ENCODE measurements at places on chromosomes 1 and 21.

GRCh38 chr1:200525090-200525987 is 95.2 kb downstream of the KIF14 start:
- DNase-seq, result no peak

DNA sequence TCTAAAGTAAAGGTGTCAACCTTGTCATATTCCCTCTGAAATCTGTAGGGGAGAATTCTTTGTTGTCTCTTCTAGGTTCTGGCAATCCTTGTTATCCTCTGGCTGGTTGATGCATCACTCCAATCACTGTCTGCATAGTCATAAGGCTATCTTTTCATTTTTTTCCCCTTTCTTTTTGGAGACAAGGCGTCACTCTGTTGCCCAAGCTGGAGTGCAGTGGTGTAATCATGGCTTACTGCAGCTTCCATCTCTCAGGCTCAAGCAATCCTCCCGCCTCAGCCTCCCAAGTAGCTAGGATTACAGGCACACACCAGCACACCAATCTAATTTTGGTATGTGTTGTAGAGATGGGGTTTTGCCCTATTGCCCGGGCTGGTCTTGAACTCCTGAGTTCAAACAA is 12.9 kb downstream of the DPYD start:
- DNase-seq, result no peak

GRCh38 chr21:42061195-42061985 is 9.7 kb upstream of the UMODL1 start:
- DNase-seq, result peak; percentile 11

- DNase-seq, result no peak
Observed at GRCh38 chr1:73722055-73722454, 475.9 kb downstream of the LRRIQ3 start.

DNA sequence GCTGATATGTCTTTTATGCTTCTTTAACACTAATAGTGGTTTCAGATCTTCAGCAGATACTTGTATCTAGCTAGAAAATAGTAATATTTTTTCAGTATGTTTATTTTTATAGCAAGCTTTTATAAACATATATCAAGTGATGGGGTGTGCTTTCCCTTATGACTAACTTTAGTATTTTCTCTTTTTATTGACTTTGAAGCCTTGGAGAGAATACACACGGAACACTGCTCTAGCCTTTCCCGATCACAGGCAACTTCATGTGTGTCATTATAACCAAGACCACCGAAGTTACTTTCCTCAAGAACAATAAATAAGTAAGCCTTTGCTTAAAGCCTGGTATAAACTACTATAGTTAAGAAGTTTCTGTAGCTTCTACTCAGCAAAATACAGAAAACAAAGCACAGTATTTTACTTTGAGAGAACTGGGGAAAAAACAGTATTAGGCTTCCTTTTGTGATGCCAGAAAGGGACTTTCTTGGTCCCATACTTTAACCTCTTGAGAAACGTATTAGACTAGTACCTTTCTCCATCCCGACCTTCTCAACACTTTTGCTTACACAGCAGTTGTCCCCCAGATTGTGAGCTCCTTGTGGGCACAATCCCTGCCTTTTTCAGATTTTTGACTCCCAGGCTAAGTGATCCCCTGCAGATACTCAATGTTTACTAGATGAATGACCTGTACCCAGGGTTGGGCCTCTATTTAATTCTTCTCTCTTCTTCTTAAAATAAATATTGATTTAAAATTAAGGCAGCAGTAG is 3.3 kb downstream of the ADSS2 start:
- DNase-seq, result no peak

- no peak for DNase-seq
Observed at GRCh38 chr21:44024887-44025353, 12.8 kb downstream of the TRAPPC10 start.

- DNase-seq, result no peak
Observed at GRCh38 chr1:214236477-214236876, 44.5 kb upstream of the SMYD2 start.

DNA sequence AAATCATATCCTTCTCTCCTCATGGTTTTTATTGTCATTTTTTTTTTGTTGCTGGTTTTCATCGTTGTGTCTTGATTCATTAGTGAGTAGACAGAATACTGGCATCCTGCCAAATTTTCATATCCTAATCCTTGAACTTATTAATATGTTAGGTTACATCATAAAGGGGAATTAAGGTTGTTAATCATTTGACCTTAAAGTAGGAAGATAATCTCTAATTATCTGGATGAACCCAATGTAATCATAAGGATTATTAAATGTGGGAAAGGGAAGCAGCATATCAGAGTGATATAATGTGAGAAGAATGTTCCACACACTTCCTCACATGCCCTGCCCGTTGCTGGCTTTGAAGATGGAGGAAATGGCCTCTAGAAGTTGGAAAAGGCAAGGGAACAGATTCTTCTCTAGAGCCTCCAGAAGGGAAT is 299.7 kb downstream of the HMCN1 start:
- no peak for DNase-seq

- DNase-seq, result no peak
Observed at GRCh38 chr1:47784497-47784822, 212.7 kb downstream of the TRABD2B start.

DNA sequence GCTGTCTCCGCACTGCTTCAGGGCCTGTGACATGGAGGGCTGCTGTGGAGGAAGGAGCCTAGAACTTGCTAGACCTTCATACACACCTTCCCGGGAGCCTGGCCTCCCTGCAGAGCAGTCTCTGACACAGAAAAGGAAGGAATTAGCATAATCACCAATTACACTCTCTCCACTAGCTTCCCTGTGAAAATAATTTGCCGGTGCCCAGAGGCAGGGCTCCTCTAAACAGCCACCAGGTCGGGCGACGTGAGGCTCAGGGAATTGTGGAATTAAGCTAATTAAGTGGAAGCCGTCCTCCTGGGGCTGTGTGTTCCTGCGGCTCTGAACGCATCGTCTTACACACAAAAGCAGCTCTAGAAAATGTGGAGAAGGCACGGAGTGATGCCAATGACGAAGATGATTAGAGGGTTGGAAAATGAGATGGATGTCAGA is 82.6 kb downstream of the NENF start:
- DNase-seq, result no peak

GRCh38 chr21:43667191-43667904 is 8.0 kb downstream of the RRP1B start:
- no peak for DNase-seq

DNA sequence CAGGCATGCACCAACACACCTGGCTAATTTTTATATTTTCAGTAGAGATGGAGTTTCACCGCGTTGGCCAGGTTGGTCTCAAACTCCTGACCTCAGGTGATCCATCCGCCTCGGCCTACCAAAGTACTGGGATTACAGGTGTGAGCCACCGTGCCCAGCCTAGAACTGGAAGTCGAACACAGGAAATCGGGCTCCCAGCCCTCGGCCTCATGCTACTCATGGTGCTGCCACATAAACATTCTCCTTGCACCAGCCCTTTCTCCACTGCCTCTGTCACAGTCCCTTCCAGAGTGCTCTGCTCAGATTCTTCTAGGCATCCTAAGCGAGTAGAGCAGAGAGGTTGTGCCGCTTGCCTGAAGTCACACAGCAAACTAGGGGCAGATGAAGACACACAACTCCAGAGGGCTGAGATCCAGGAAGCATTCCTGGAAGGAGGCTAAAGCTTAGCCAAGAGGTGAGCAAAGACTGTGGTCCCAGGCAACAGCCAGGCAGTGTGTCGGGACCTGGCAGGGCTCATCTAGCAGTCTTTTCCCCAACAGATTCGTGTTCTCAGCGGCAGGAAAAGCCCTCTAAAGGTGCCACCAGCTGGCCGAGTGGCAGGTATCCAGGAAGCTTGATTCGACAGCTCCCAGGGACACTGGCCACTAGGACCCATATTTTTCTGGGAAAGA is 29.6 kb upstream of the NPPB start:
- DNase-seq, result no peak

DNA sequence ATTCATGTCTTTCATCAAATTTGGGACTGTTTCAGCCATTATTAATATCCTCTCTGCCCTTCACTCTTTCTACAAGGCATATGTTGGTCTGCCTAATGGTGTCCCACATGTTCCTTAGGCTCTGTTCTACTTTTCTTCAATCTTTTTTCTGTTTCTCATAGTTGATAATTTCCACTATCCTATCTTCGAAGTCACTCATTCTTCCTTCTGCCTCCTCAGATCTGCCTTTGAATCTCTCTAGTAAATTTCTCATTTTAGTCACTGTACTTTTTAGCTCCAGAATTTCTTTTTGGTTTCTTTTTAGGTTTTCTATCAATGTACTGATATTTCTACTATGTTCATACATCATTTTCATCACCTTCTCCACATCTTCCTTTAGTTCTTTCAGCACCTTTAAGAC is 20.0 kb upstream of the NIBAN1 start:
- no peak for DNase-seq

DNA sequence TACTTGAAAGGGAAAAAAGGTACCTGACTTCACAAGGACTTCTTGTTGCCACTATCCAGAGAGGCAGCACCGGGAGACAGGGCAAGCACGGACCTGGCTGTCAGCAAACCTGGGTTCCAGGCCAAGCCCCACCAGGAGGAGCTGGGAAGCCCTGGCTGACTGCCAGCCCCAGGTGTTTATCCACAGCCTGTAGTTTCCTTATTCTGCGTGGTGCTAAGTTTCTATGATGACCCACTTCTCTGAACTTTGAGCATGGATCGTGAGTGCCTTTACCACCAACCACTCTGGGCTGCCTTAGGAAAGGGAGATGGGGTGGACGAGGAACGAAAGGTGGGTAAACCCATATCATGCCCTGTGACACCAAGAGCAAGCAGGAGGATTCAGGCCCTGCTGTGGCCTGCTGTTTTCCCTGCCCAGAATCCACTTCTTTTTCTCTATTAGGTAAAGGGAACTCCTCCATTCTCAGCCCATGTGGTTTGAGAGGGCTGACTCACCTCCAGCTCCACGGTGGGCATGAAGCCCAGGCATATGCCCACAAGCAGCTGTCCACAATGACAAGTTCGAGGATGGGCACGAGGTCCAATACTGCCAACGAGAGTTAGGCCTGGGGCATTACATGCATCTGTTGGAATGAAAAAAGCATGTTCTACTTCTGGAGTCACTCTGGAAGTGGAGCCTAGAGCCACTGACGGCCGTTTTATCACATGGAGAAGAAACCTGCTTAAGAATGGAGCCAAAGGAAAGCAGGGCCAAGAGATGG is 20.3 kb downstream of the TSPAN2 start:
- DNase-seq, result no peak

- no peak for DNase-seq
Observed at GRCh38 chr21:21439761-21440160, 441.6 kb downstream of the NCAM2 start.

DNA sequence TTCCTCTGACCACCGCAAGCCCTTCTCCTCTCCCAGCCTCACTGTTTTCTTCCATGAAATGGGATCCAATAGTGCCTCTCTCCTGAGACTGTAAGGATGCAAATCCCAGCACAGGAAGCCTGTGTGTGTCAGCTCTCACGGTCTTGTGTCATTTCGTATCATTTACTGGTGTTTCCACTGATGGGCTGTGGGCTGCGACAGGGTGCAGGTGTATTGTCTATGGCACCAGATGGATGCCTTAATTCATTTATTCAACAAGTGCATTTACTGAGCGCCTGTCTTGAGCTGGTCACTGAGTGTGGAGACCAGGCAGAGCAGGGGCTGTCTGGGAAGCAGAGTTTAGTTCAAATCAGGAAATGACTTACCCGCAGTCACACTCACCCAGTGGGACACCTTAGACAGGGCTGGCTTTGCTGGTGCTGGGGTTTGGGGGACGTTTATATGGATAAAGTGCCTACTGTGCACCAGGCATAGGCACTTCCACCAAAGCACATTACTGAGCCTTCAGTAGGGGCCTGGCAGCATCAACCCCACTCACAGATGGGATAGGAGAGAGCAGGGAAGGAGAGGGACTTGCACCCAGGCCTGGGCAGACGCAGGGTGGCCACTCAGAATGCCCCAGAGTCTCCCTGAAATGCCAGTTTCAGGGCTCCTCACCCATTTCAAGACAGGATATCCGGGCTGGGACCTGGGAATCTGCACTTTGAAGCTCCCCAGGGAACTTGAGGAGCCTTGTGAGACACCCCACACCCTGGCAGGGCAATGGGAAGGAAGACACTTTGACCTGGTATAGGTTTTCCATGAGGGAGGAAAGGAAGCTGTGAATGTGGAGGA is 398.9 kb downstream of the MATN1 start:
- DNase-seq, result no peak

GRCh38 chr1:14733048-14733778 is 134.7 kb downstream of the KAZN start:
- no peak for DNase-seq

DNA sequence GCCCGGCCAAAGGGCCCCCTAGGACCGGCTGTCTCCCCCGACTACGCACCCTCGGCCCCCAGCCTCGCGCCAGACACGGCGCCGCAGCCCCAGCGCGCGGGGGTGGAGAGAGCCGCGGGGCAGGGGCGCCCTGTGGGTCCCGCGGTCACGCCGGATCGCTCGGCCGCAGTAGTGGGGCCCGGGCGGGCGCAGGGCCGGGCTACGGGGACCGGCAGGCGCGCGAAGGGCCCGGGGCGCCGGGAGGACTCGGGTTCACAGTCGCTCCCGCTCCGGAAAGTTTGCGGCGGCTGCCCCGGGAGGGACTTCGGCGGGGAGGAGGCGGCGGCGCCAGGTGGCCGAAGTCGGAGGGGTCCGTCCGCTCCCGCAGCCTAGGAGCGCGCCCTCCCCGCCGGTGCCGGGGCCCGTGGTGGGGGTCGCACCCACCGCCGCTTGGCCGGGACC is 7.1 kb upstream of the ZNF669 start:
- no peak for DNase-seq

DNA sequence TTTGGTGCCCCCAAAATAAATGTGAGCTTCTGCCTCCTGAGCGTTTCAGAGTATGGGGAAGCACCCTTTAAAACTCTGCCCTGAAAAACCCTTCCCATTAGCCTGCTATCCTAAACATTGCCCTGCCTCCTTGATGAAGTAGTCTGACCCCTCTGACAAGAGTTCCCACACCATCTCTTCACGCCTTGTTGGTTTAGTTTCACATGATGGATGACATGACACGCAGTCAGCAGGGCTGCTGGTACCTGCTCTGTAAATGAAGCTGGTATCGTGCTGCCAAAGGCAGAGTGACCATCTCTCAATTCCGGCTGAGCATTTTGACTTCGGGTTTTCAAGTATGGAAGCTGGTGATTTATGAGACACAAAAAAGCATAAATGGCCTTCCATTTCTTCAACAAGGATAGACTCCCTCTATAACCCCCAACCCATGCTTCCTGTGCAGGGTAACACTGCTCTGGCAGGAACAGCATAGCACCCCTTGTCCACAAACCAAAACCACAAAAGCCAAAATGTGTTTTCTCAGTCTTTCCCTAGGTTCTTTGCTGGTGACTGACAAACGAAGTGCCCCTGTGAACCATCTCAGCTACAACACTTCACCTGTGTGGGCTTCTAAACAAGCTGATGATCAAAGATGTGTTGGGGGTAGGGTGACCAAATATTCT is 444.6 kb downstream of the NUF2 start:
- DNase-seq, result no peak

- DNase-seq, result no peak
Observed at GRCh38 chr1:37612186-37612585, 16.4 kb upstream of the GNL2 start.

- DNase-seq, result no peak
Observed at GRCh38 chr1:40042341-40042740, 1.8 kb downstream of the CAP1 start.
